Smooth muscle cell of the coronary artery (primary cell): ENCODE measurements at places on chromosomes 4 and X. TPM values are rescaled to one million over a fixed set of nuclear protein-coding genes. Genes with fewer than 3 reads are reported as not detected.

The ARHGAP6 gene
- 1.6 and 8.3 TPM in 2 replicates for total RNA-seq

The HSD17B13 gene
- total RNA-seq: 0.08 and 0.12 TPM in 2 replicates

The PGAM4 gene
- not detected in 2 replicates for total RNA-seq

The ZNF732 gene
- 0.30 TPM in 1 of 2 replicates, not detected in the other for total RNA-seq

The LRP2BP gene
- total RNA-seq: 0.35 and 0.38 TPM in 2 replicates

The CXCL13 gene
- total RNA-seq: not detected in 2 replicates
